ENCODE measurements at places on chromosomes 3 and 15. TPM values are rescaled to one million over a fixed set of nuclear protein-coding genes. Genes with fewer than 3 reads are reported as not detected.
A peak's percentile ranks its signal among the peaks of the same experiment; 100 is the strongest.

DNA sequence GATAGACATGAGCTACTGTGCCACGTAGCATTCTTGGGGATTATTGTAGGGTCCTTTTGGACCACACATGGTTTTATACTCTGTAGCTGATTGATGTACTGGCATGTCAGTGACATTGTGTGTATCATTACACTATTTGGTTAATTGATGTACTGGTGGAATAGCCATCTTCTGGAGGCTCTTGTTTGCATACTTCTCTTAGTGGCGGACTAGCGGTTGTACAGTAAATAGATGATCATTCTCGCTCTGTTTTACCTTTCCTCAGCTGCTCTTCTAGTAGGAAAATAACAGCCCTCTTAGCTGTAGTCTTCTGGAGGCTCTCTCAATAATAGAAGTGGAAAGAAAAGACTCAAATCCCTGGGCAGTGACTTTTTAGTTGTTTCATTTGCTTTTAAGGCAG, 24.8 kb downstream of the IGF1R start:
- H3K27me3 ChIP-seq = no peaks in the 10 kb centered on the region
- H3K4me1 ChIP-seq = peaks cover 65% of the 10 kb centered on the region
- no peak overlapping the region for H3K4me3 ChIP-seq
- H3K27ac ChIP-seq = no peak overlapping the region
- peaks cover 13% of the 10 kb centered on the region for H3K36me3 ChIP-seq
- no peak for DNase-seq

DNA sequence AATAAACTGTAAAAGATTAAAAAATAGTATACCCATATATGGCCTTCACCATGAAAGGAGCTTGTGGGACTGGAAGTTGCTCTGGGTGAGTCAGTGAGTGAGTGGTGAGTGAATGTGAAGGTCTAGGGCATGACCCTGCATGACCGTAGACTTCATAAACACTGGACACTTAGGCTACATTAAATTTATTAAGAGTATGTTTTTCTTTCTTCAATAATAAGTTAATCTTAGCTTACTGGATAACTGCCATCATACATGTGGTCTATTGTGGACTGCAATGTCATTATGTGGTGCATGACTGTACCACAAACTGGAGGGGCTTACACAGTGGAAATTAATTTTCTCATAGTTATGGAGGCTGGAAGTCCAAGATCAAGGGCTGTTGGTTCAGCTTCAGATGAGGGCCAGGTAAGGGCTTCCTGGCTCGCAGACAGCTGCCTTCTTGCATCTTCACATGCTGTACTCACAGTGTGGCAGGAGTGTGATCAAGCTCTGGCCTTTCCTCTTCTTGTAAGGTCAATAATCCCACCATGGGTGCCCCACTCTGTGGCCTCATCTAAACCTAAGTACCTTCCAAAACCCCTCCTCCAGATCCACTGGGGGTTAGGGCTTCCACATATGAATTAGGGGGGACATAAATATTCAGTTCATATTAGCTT, 40.8 kb upstream of the PRR23E start:
- H3K36me3 ChIP-seq = no peaks in the 10 kb centered on the region
- no peak overlapping the region for H3K4me3 ChIP-seq
- peaks cover 32% of the 10 kb centered on the region for H3K27me3 ChIP-seq
- H3K27ac ChIP-seq = no peak overlapping the region
- no peak for DNase-seq

CCDC13 gene
- total RNA-seq = 0.68 TPM

SEC22C gene
- total RNA-seq = 42.3 TPM

GRCh38 chr15:81308260-81308659, 15.7 kb downstream of the STARD5 start:
- H3K4me1 ChIP-seq = peaks cover 7% of the 10 kb centered on the region
- no peak for DNase-seq
- no peak overlapping the region for H3K27ac ChIP-seq
- no peak overlapping the region for H3K4me3 ChIP-seq
- H3K27me3 ChIP-seq = peaks cover 34% of the 10 kb centered on the region

DNA sequence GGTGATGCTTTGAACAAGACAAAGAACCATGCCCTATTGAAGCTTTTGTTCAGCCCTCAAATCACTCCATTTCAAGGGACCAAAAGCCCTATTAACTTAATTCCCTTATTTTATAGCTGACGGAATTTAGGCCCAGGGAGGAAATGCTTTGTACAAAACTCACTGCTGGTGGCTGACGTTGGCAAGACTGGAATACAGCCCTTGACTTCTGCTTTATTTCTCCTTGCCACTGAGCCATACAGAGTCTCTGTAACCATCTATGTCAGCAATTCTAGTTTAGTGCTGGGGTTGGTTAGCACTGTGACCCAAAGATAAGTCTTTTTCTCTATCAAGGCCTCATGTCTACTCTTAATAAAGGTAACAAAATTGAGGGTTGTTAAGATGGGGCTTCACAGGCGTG, 316.1 kb upstream of the TPRG1 start:
- no peak overlapping the region for H3K4me3 ChIP-seq
- no peak for DNase-seq

- H3K4me1 ChIP-seq = no peaks in the 10 kb centered on the region
- no peaks in the 10 kb centered on the region for H3K27me3 ChIP-seq
Observed at GRCh38 chr3:125134952-125135351, 77.6 kb downstream of the SLC12A8 start.

- H3K36me3 ChIP-seq = peaks cover 8% of the 10 kb centered on the region
- no peak for DNase-seq
- H3K27ac ChIP-seq = peak overlapping the region; percentile 68
- no peaks in the 10 kb centered on the region for H3K27me3 ChIP-seq
- H3K4me3 ChIP-seq = peak overlapping the region; percentile 66
Observed at GRCh38 chr3:120416868-120417267, 33.9 kb downstream of the FSTL1 start.

DNA sequence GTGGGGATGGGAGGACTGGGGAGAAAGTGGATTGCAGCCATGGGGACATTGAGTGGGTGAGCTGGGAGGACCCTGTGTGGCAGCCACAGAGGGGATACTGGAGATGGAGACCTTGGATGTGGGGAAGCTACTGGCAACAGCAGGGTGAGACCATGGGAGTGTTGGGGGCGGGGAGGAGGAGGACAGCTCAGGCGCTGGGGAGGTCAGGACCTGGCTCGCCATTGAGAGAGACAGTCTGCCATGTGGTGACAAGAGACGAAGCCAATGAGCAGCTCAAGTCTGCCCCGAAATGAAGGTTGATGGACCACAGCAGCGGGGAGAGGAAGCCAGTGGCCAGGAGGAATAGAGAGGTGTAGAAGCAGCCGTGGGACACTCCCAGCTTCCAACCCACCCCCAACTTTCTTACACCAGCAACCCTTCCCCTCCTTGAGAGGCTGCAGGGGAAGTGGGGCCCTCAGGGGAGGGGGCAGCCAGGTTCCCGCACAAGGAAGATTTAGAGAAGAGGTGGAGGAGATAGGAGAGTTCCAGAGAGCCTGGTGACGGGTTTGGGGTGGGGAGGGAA, 118.1 kb downstream of the ASB7 start:
- H3K4me3 ChIP-seq = peak overlapping the region; percentile 48
- peaks cover 59% of the 10 kb centered on the region for H3K36me3 ChIP-seq
- H3K4me1 ChIP-seq = peaks cover 82% of the 10 kb centered on the region
- DNase-seq = no peak
- peak overlapping the region; percentile 97 for H3K27ac ChIP-seq
- no peaks in the 10 kb centered on the region for H3K27me3 ChIP-seq

DNA sequence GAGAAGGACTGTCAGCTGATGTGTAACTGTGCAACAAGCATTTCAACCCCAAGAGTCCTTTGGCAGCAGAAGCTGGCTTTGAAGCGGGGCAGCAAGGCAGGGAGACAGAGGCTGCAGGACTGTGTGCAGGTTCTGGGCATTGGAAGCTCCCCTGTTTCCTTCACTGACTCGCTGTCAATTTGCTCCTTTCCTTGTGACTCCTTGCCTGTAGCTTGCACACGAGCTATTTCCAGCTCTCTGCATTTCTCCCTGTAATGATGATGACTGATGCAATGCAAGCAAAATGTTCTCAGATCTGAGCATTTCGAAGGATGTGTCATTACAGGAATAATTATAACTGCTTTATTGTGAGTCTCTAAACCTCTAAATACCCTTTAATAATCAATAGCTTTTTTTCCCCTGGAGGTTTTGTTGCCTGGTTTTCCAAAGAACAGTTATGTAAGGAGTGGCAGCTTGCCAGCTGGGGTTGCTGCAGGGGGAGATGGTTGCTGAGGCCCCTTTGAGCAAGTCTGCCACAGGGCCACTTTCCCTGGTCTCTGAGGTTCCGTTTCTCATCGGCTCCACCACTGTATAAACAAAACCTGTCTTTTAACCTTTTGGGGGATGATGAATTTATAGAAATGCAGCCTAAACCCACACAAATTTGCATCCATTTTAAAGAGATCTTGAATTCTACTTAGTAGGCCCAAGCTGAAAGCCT, 2.8 kb downstream of the APOD start:
- DNase-seq = no peak
- H3K27me3 ChIP-seq = peaks cover 16% of the 10 kb centered on the region
- H3K27ac ChIP-seq = no peak overlapping the region
- H3K36me3 ChIP-seq = no peaks in the 10 kb centered on the region

GRCh38 chr3:61777483-61777882, 216.1 kb downstream of the PTPRG start:
- H3K36me3 ChIP-seq = no peaks in the 10 kb centered on the region
- H3K27ac ChIP-seq = no peak overlapping the region
- no peak overlapping the region for H3K4me3 ChIP-seq

- no peak overlapping the region for H3K27ac ChIP-seq
- H3K4me3 ChIP-seq = no peak overlapping the region
- no peaks in the 10 kb centered on the region for H3K4me1 ChIP-seq
- no peak for DNase-seq
- peaks cover 59% of the 10 kb centered on the region for H3K27me3 ChIP-seq
Observed at GRCh38 chr15:78360367-78360801, 20.2 kb downstream of the CRABP1 start.

GRCh38 chr15:25397100-25397499, 41.7 kb downstream of the UBE3A start:
- DNase-seq = no peak
- H3K27ac ChIP-seq = no peak overlapping the region
- no peaks in the 10 kb centered on the region for H3K36me3 ChIP-seq

THPO gene
- total RNA-seq = not detected

DNA sequence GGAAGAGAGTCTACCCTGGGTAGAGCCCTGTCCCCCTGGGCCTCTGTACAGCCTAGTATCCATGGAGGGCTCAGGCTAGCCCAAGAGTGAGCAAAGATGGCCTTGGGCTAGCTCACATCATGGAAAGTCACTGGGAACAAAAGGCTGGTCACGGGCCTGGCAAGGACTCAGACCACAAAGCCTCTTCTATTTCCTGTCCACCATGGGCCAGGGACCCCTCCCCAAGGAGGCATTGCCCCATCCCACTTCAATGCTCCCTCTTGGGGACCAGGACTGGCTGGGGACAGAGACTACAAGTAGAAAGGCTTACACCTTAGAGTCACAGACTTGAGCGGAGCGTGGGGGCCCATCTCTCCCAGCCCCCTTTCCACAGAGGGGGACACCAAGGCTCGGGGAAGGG, 16.9 kb downstream of the DUSP7 start:
- peak overlapping the region; percentile 7 for H3K4me3 ChIP-seq
- no peaks in the 10 kb centered on the region for H3K36me3 ChIP-seq
- H3K4me1 ChIP-seq = peaks cover 5% of the 10 kb centered on the region
- no peak for DNase-seq

DNA sequence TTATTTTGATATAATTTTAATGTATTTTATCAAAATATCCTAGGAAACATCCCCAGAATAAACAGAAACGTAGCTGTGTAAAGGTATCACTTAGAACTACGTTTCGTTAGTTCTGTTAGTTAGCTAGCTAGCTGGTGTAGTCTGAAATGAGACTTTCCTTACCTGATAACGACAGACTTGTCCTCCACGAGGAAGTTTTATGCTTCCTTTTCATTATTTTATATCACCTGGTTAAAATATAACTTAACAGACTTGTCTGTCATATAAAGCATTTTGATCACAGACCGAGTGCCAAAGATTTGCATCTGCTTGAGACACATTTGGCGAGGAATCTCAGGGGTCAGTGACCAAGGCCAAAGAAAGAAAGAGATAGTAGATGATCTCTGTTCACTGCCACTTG, 829.5 kb downstream of the VGLL3 start:
- no peaks in the 10 kb centered on the region for H3K4me1 ChIP-seq
- no peak overlapping the region for H3K4me3 ChIP-seq
- no peak for DNase-seq
- no peak overlapping the region for H3K27ac ChIP-seq

- peaks cover 26% of the 10 kb centered on the region for H3K4me1 ChIP-seq
- DNase-seq = peak; percentile 37
- peaks cover 11% of the 10 kb centered on the region for H3K36me3 ChIP-seq
- H3K27ac ChIP-seq = no peak overlapping the region
- peaks cover 43% of the 10 kb centered on the region for H3K27me3 ChIP-seq
Observed at GRCh38 chr15:73924171-73924921, 1.9 kb upstream of the LOXL1 start.

GPR156 gene
- total RNA-seq = 0.45 TPM

- no peaks in the 10 kb centered on the region for H3K36me3 ChIP-seq
- DNase-seq = no peak
- peaks cover 16% of the 10 kb centered on the region for H3K4me1 ChIP-seq
- no peak overlapping the region for H3K4me3 ChIP-seq
Observed at GRCh38 chr15:70241561-70242320, 144.0 kb upstream of the TLE3 start.

DNA sequence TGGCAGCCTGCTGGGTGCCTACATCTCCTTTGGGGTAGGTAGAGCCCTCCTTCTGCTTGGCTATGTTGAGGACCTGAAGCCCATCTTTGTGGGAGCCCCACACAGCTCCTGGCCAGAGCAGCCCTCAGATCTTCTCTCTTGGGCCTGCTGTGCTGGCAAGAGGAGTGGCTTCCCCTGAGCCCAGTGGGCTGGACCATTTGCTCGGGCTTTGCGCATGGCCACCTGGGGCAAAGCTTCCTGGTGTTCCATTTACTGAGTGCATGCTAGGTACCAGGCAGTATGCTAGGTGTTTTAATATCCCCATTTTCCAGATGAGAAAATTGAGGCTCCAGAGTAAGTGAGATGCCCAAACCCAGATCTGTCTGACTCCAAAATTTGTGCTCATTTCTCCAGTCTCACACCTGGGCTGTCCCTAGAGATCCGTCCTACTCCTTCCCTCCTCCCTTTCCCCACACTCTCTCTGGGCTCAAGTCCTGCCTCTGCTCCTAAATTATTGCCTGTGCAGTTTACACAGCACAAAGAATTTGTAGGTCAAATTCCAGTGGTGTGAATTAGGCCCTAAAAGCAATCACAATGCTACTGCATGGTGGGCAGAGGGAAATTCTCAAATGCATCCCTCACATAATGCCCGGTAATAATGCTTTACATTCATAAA, 39.7 kb downstream of the SLC28A1 start:
- no peaks in the 10 kb centered on the region for H3K36me3 ChIP-seq
- H3K27ac ChIP-seq = no peak overlapping the region
- H3K4me3 ChIP-seq = no peak overlapping the region
- no peak for DNase-seq
- H3K4me1 ChIP-seq = peaks cover 34% of the 10 kb centered on the region
- no peaks in the 10 kb centered on the region for H3K27me3 ChIP-seq

PLSCR5 gene
- not detected for total RNA-seq

- DNase-seq = no peak
- no peak overlapping the region for H3K27ac ChIP-seq
- no peaks in the 10 kb centered on the region for H3K27me3 ChIP-seq
- no peaks in the 10 kb centered on the region for H3K4me1 ChIP-seq
- no peak overlapping the region for H3K4me3 ChIP-seq
- H3K36me3 ChIP-seq = no peaks in the 10 kb centered on the region
Observed at GRCh38 chr15:87224404-87224803, 1032.1 kb downstream of the NTRK3 start.

STX19 gene
- 5.1 TPM for total RNA-seq

Data from Calu3 (cell line).